ENCODE measurements at places on chromosomes 16 and 17.

- no peak for DNase-seq
These were observed 1.4 kb downstream of the GAN start for GRCh38 chr16:81316176-81316496.

- DNase-seq = no peak
These were observed 29.0 kb upstream of the KPNB1 start for GRCh38 chr17:47620503-47621245.

GRCh38 chr17:49567871-49568694, 7.6 kb upstream of the NXPH3 start:
- peak; percentile 92 for DNase-seq

GRCh38 chr16:75385507-75386152, 47.7 kb downstream of the CFDP1 start:
- DNase-seq = no peak

DNA sequence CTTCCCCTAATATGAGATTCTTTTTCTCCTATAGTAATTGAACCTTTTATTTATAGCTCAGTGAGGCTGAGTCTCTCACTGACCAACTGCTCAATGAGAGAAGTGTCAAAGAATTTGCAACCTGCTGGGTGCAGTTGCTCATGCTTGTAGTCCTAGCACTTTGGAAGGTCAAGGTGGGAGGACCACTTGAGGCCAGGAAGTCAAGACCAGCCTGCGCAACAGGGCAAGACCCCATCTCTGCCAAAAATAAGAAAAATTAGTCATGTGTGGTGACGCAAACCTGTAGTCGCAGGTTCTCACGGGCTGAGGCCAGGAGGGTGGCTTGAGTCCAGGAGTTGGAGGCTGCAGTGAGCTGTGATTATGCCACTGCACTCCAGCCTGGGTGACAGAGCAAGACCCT, 30.9 kb upstream of the CRYBA1 start:
- no peak for DNase-seq

- DNase-seq = peak; percentile 53
These were observed 614.6 kb upstream of the CDH5 start for GRCh38 chr16:65751622-65752521.

GRCh38 chr17:62931101-62931500, 34.9 kb upstream of the TANC2 start:
- DNase-seq = no peak

- DNase-seq = no peak
These were observed 36.2 kb downstream of the ZNF778 start for GRCh38 chr16:89253548-89254287.

DNA sequence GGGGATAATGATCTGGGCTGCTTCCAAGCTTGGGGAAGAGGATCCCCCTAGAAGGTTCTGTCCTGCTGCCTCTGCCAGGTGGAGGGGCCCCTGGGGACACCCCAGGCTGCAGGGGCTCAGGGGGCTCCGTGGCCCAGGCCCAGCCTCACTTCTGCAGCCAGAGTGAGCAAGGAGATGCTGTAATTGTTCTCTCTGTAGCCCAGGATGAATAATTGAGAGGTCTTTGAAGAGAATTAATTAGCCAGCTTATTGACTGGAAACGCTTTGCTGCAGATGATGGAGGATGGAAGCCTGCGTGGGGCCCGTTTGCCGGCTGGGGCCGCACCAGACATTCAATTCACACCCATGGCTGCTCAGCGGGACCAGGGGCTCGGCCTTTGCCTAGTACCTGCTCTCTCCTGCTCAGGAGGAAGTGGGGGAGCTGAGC, 38.5 kb downstream of the TMEM235 start:
- no peak for DNase-seq

DNA sequence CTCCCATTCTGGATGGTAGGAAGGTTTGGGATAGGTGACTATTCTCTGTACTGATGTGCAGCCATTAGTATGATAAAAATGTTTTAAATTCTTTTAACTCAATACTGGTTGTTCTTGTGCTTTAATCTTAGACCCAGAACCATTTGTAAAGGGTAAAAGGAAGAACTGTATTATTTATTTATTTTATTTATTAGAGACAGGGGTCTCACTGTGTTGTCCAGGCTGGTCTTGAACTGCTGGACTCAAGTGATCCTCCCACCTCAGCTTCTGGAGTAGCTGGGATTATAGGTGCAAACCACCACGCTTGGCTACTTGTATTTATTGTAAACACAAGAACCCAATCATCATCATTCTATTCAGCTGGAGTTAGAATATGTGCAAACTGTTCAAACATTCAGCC, 2.2 kb upstream of the MOSMO start:
- no peak for DNase-seq

- DNase-seq = peak; percentile 66
These were observed 545 bp downstream of the ARHGAP17 start for GRCh38 chr16:25014500-25015147.

DNA sequence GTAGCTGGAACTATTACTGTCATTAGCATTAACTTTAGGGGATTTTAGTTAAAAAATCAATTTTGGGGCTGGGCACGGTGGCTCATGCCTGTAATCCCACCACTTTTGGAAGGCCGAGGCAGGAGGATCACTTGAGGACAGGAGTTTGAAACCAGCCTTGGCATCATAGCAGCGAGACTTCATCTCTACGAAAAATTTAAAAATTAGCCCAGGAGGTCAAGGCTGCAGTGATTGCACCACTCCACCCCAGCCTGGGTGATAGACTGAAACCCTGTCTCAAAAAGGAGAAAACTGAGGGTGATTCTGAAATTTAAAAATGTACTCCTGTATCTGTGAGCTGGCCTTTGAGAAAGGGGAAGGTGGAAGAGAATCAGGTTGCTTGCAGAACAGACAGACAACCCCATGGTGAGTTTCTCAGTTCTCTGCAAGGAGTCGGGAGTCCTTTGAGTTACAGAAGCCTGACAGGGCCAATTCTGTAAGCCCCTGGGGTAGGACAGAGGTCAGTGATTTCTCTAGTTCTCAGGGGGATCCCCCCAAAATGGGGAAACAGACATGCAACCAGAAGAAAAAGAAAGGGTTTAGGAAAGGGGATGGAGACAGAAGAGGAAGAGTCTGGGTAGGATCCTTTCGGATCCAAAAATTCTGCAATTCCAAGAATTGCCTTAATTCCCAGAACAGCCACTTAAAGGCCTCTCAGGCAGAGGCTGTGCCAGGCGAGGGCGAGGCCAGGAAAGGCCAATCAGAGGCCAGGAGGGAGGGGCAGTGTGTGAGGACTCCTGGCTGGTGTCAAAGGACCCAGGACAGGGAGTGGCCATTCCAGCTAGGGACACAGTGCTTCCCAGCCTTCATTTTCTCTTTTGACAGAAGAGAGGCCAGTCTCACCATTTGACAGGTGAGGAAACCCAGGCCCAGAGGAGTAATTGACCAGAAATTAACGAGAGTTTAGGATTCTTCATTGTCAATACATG, 6.7 kb downstream of the NUPR1 start:
- DNase-seq = peak; percentile 88

DNA sequence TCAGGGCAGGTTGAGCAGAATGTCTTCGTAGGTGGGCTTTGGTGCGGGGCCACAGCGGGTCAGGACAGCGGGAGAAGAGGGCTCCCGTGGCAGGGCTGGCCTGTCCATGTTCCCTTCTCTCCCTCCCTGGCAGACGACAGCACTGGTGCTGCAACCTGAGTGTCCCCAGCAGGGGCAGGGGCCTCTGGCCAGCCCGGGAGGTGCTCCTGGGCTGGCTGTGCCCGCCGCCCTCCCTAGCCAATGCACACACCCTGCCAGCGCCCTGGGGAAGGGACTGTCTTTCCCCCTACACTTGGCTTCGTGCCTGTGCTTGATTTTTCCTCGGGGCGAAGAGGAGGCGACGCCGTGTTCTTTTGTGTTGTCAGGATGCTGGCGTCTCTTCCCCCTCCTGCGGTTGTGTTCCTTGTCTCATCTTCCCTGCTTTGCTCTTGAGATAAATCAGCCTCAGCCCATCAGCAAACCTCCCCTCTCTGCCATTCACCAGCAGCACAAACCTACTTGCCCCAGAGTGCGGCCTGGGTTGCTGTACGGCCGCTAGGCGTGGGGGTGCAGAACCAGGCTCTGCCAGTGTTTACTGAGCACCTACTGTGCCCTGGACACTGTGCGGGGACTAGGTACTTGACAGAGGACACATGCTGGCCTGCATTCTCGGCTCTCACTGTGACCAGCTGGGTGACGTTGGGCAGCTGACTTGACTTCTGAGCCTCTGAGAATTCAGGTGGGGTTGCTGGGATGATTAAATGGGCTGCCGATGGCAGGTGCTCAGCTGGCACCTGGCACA, 237.3 kb upstream of the CIBAR2 start:
- peak; percentile 61 for DNase-seq

GRCh38 chr17:11871773-11872172, 125.5 kb downstream of the ZNF18 start:
- DNase-seq = no peak

DNA sequence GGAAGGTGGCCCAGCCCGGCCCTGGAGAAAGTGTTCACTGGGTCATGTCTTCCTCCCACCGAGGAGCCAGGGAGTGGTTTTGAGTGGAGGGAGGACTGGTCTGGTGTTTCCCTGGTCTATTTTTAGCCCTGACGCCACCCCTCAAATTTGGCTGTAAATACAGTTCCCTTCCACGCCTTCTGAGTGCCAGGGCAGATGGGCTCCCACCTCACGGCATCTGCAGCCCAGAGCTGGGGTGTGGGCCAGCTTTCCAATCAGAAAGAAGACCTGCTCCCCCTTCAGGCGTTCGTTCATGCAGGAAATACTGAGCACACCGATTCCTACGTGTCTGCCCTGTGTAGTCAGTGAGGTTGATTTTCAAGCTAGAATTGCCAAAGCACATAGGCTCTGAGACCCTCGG, 53.7 kb downstream of the SNX20 start:
- DNase-seq = no peak

- DNase-seq = no peak
These were observed 30.7 kb upstream of the CDH5 start for GRCh38 chr16:66335704-66336329.

DNA sequence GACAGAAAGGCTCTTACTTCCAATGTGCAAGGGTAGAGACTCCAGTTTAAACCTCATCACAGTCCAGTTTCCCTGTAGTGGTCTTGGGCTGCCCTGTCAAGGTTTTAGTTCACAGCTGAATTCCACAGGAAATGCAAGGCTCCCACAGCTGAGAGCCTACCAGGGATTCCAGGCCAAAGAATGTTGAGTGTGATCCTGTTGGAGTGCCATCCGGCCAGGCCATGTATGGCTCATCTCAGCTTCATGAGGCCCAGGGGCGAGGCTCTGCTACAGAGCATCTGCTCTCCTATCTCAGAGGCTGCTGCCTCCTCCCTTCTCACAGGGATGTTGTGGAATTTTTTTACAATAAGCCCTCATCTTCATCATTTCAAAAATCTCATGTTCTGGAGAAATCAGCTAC, 239.8 kb upstream of the CCL2 start:
- no peak for DNase-seq

DNA sequence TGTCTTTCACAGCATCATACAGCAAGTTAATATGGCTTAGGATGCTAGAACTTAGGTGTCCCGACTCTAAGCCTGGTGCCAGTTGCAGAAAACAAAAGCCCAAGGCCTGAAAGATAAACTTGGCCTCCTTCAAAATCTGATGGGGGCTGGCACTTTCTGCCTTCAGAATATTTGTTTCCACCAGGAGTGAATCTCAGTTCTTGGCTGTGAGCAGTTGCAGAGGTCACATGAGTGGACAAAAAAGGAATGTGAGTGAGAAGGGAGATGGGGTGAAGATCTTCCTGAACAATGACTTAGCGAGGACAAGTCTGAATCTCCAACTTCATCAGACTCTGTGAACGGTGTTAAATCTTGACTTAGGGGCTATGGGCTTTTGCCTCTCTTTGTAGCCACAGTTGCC, 46.6 kb downstream of the HOXB1 start:
- DNase-seq = no peak

GRCh38 chr16:87432330-87432915, 40.3 kb downstream of the MAP1LC3B start:
- DNase-seq = no peak

- DNase-seq = no peak
These were observed 3.1 kb upstream of the WWOX start for GRCh38 chr16:78096386-78096785.

- DNase-seq = peak; percentile 58
These were observed 88.4 kb downstream of the PLXDC1 start for GRCh38 chr17:39062846-39063680.

- DNase-seq = no peak
These were observed 16.3 kb upstream of the MAP3K14 start for GRCh38 chr17:45332989-45333701.

GRCh38 chr16:84885342-84885910, 65.6 kb downstream of the CRISPLD2 start:
- DNase-seq = peak; percentile 71

- no peak for DNase-seq
These were observed 2.4 kb downstream of the ALKBH5 start for GRCh38 chr17:18185832-18186626.

DNA sequence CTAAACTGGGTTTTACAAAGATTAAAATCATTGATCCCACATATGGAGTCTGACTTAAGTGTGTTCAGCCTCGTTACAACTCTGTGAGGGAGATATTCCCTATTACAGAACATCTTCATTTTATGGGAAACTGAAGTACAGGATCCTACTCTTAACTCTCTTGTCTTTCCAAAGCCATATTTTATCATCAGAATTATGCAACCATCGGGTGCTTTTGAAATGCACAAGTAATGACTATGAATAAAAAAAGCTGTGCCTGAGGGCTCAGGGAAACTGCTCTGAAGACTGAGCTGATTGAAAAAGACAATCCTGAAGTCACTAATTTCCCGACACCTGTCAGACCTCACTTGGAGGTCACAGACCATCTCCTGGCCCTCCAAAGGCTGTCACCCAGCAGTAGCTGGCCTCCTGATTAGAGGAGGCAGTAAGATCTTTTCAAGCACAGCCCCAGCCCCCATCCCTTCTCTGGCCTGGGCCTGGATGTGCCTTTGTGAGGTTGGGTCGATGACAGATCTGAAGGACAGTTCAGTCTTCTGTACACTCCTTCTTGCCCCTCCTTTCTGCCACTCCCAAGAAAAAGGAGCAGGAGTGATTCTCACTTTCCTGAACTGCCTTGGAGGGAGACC, 5.6 kb downstream of the AKAP1 start:
- no peak for DNase-seq

- DNase-seq = peak; percentile 64
These were observed 108.9 kb downstream of the MAP2K6 start for GRCh38 chr17:69523244-69523861.

DNA sequence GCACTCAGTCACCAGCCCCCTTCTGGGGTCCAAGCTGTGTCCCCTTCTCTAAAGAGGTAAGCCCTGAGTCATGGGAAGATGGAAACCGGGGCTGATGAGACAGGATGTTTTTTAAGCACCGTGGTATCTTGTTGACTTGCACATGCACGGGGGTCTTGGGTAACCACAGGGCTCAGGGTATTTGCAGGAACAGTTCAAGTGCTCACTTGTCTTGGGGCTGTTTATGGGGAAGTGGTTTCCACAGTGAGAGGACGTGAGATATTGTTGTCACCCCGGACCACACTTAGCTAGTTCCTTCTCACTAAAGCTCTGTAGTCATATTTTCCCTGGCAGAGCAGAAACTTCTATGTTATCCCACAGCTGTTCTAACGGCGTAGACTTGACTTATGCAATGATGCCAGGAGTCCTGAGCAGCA, 7.7 kb downstream of the CCL3L1 start:
- DNase-seq = no peak

Measured in ELF-1 (cell line).